ENCODE measurements at places on chromosomes 1 and 21.

- no peak for DNase-seq
Observed at GRCh38 chr1:69587391-69587790, 19.7 kb downstream of the LRRC7 start.

- DNase-seq, result no peak
Observed at GRCh38 chr1:53281133-53281532, 42.8 kb upstream of the MAGOH start.

- no peak for DNase-seq
Observed at GRCh38 chr1:223460566-223461189, 67.5 kb downstream of the CCDC185 start.

DNA sequence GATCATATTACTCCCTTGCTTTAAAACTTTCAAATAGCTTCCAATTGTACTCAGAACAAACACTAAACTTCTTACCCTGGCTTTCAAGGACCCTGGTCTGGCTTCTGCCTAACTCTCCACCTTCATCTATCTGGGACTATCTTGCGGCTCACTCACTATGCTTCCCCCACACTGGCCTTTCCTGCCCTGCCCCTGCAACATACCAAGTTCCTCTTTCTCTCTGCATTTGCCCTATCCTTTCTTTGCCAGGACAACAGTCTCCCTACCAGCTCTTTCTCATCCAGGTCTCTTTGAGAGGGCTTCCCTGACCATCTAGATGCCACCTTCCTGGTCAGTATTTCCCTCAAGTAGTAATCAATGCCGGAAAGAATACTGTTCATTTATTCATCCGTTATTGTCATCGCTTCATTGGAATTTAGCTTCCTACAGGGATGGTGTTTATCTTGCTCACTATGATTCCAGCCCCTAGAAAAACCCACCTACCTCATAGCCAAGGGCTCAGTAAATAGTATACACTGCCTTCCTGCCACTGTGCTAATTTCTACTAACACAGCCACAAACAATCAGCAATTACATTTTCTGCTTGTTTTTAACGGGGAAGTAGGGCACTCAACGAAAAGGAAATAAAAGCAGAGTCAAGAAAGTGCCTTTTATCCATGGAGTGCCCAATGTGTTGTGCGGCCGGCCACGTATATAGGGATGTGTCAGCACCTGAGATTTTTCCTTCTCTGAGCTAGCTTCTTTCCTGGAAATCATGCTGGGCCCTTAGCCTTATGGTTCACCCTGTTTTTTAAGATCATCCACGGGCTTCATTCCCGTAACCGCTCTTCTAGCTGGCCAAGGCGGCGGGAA is 521 bp upstream of the CDC7 start:
- DNase-seq, result no peak

- no peak for DNase-seq
Observed at GRCh38 chr1:101165532-101165931, 71.3 kb upstream of the S1PR1 start.

DNA sequence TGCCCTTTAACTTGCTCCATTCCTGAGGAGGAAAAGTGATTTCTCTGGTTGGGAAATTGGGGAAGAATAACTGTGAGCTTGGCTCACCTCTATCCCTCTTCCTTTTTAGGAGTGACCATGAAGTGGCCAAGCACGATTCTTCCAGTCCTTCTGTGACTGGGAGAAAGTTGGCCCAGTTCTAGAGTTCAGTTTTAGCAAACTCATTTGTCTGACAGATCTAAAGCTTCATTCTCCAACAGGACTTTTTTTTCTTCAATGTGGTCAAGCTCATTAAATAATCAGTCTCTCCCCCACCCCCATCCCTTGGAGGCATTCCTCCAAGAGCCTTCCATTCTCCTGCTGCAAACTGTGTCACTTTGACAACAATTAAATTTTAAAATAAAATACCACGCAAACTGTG is 6.4 kb upstream of the AGL start:
- no peak for DNase-seq

GRCh38 chr1:110242731-110243130 is 32.6 kb downstream of the KCNC4 start:
- no peak for DNase-seq

GRCh38 chr1:236862615-236863211 is 67.6 kb downstream of the MTR start:
- DNase-seq, result no peak

GRCh38 chr1:47870946-47871676 is 126.1 kb downstream of the TRABD2B start:
- no peak for DNase-seq

- DNase-seq, result no peak
Observed at GRCh38 chr21:17947531-17947930, 128.4 kb upstream of the C21orf91 start.

DNA sequence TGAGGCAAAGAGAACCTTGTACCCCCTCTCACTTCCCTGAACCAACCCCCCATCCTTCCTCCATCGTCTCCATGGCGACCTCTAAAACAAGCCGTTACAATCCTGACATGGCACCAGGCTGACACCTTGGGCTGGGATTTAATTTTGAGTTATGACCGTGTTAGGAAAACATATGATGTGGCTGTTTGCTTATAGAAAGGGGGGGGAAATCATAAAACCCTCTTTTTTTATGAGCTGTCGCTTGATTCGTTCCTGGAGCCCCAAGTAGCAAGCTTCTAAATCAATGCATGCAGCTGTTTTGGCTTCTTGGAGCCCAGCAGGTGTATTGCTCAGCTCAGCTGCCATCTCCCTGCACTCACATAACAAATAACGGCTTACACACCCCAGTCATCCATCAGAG is 301.2 kb upstream of the SPAG17 start:
- no peak for DNase-seq

DNA sequence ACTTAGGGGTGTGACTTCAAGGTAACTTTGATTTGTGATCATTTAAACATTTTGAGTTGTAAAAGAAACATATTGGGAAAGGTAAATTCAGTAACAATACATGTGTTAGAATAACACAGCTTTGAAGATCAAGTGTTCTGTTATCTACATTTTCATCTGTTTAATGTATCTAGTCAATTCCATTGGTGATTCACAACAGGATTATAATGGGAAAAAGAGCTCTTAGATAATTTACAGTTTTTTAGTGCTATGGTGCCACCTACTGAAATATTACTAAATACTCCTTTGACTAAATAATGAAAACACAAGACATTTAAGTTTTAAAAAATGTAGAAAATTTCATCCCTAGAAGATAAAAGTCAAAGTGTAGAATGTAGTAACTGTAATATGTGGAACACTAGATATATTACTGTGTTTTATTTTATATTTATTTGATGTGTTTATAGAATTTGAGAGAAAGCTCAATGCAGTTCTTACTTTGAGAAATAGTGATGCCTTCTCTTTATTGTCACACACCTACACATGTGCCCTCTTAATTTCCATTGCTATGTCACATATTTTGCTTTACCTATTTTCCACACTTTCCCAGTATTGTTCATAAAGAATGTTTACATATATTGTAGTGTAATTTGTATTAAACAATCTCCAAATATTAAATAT is 47.4 kb downstream of the PTPRC start:
- no peak for DNase-seq

GRCh38 chr1:151590961-151591360 is 20.9 kb upstream of the SNX27 start:
- no peak for DNase-seq

DNA sequence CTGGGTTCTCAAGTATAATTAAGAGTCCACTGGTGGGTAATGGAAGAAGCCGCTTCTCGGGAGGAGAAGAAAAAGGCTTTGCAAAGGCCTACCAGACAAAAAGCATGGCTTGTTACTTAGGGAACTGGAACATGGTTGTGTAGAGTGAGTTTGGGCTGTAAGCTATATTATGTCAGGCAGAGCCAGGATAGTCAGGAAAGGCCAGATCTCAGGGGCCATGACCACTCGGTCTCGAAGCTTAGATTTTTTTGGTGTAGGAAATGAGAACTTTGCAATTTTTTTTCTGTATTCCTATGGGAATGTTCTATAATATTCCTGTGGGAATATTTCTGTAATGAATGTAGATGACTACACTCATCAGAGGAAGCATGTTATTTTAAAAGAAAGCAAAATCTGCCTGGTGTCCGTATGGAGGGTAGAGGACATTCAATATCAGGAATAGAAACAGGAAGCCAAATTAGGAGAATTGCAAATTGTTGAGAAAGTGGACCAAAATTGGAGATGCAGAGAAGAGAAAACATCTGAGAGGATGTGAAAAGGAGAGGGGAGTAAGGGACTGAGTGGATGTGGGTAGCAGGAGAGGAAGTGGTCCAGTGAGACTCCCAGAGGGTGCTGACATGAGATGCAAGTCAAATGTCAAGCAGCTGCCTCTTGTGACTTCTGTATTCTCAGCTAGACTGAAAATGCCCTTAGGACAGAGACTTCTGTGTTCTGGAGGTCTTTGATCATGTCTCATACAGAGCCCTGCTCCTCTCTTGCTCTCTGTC is 45.2 kb upstream of the HAO2 start:
- DNase-seq, result no peak

- no peak for DNase-seq
Observed at GRCh38 chr1:15610167-15610566, 7.1 kb upstream of the DDI2 start.

GRCh38 chr1:221302357-221302756 is 423.1 kb downstream of the HLX start:
- DNase-seq, result no peak

DNA sequence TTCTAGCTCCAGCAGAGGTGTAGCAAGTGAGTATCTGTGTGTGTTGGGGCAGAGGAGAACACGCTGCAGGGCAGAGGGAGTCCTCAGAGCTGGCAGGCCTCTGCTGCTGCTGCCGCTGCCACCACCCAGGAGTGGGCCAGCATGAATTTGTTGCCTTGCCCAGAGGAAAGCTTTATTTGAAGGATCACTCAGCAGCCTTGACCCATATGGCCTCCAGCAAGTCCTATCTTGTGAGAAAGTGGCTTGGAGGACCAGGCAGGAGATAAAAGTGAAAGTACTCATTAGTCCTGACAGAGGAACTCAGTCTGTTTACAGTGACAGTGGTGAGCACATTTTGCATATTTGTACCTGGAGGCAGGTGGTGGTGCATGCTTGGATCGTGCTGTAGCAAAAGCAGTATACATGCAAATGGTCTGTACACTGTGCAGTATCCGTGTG is 3.1 kb downstream of the TRAF5 start:
- no peak for DNase-seq

GRCh38 chr21:34217263-34217662 is 143.9 kb downstream of the MRPS6 start:
- DNase-seq, result no peak

DNA sequence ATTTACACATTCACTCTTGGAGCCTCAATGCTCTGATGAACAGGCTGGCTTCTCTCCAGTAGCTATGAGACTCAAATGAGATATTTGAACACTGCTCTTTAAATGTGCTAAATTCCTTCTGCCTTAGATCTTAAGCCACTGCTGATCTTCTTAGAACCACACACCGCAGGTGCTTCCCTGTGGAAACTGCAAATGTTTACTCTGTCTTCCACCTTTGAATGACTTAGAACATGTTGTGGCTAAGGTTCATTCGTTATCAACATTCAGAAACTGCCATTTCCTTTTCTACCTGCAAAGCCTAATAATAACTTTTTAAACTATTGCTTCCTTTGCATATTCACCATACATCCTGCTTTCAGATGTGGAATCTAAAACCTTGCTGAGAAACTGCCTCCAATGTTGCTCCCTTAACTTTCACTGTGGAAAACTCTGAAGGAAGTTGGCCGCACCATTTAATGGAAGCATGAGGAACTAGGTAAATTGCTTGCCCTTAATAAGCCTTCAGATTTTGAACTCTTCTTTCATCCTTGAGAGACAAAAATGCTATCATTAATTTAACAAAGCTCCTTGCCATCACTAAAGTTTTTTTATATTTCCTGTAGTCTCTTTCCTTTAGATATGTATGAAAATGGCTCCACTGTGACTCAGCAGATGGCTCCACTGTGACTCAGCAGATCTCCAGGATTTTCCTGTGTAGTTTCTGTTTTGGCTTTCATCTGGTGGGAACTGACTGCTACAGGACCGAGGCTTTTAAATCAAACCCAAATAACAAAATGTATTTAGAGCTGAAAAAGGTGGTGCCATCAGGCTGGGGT is 143.8 kb downstream of the TNFSF18 start:
- DNase-seq, result no peak

GRCh38 chr21:41229509-41230248 is 61.7 kb downstream of the BACE2 start:
- DNase-seq, result no peak

DNA sequence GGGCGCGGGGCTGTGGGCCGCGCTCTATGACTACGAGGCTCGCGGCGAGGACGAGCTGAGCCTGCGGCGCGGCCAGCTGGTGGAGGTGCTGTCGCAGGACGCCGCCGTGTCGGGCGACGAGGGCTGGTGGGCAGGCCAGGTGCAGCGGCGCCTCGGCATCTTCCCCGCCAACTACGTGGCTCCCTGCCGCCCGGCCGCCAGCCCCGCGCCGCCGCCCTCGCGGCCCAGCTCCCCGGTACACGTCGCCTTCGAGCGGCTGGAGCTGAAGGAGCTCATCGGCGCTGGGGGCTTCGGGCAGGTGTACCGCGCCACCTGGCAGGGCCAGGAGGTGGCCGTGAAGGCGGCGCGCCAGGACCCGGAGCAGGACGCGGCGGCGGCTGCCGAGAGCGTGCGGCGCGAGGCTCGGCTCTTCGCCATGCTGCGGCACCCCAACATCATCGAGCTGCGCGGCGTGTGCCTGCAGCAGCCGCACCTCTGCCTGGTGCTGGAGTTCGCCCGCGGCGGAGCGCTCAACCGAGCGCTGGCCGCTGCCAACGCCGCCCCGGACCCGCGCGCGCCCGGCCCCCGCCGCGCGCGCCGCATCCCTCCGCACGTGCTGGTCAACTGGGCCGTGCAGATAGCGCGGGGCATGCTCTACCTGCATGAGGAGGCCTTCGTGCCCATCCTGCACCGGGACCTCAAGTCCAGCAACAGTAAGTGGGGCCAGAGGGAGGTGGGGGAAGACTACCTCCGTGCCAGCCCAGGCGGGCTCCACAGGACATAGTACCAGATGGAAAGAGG is 808 bp downstream of the MAP3K21 start:
- DNase-seq, result peak; percentile 16

DNA sequence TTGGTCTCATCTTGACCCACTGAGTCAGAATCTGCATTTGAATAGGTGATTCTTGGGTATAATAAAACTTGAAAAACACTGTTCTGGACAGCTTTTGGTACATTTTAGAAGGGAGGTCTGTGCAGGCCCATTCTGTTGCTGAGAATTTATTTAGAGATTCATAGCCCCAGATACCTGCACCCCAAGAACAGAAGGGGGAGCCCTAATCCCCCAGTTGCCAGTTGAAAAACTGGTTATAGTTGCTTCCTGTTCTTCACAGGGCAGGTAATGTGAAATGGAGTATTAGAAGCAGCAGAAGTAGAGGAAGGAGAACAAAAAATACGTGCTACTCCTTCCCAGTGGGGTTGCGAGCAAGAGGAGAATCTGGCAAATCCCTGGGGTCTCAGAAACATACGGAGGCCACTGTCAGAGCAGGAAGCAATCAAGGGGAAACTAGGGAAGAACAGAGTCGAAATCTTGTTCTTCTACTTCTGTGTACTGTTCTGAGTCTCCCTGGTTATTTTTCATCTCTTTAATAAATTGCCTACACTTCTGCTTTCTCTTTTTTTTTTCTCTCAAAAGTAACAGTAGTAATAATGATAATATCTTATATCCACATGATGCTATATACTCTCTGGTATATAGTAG is 4.6 kb upstream of the CLCA2 start:
- no peak for DNase-seq

GRCh38 chr1:1183221-1183747 is 9.6 kb downstream of the TTLL10 start:
- no peak for DNase-seq

Data from HuH-7.5 (cell line).